Activated CD4-positive, alpha-beta T cell treated with anti-CD3 and anti-CD28 coated beads for 36 hours (primary cell): ENCODE measurements at places on chromosomes 4 and X. TPM values are rescaled to one million over a fixed set of nuclear protein-coding genes. Genes with fewer than 3 reads are reported as not detected.

POU4F2 gene
- not detected for total RNA-seq

DNA sequence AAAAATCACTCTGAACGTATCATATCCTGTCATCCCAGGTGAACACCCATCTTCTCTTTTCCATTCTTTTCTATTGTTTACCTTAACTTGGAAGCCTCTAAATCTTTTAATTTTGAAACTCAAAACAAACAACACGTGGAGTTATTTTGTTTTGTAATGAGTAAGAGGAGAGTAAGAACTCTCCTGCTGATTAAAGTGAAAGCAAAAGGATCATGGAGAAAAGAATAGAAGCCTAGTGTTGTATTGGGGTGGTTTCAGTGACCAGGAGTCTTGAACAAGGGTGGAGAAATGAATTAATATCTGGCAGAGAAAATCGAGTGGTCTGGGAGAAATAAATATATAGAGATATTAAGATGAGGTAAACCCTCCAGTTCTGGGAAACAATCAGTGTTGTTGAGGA, 237.4 kb upstream of the UGT8 start:
- H3K27me3 ChIP-seq = peaks cover 9% of the 10 kb centered on the region
- no peaks in the 10 kb centered on the region for H3K36me3 ChIP-seq
- no peak overlapping the region for H3K4me3 ChIP-seq
- no peak overlapping the region for H3K27ac ChIP-seq
- DNase-seq = no peak

PAGE4 gene
- not detected for total RNA-seq

- H3K36me3 ChIP-seq = no peaks in the 10 kb centered on the region
- H3K4me3 ChIP-seq = no peak within 1 kb of the TSS
- no peaks in the 10 kb centered on the region for H3K4me1 ChIP-seq
- no peak for DNase-seq
- H3K27ac ChIP-seq = no peak within 1 kb of the TSS
Measured at GRCh38 chr4:103719830-103720207, at the start of gene TACR3. Gene TACR3, minus strand, starts transcription at chr4:103719985. Its CDS starts 310 bp downstream, at chr4:103719675.

NDNF gene
- total RNA-seq = 0.11 TPM

GRCh38 chr4:82975792-82976191, 34.8 kb downstream of the LIN54 start:
- H3K4me3 ChIP-seq = no peak overlapping the region
- H3K4me1 ChIP-seq = no peaks in the 10 kb centered on the region
- DNase-seq = no peak
- no peak overlapping the region for H3K27ac ChIP-seq
- H3K27me3 ChIP-seq = no peaks in the 10 kb centered on the region

HSFX3 gene
- total RNA-seq = not detected

DNA sequence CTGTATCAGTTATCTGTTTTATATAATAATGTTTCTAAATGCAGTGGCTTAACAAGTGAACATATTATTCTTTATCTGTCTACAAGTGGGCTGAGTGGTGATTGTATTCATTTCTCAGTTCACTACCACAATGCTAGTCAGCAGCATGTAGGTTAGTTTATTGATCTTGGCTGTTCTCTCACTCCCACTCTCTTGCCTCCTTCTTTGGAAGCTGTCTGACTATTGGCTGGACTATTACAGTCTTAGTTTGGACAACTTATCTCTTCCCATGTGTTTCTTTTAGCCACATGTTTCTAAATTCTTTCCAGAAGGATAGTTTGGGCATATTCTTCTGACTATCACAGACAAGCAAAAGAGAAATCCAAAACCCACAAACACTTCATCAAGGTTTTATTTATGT, 459.5 kb upstream of the AGA start:
- no peak overlapping the region for H3K4me3 ChIP-seq
- H3K27ac ChIP-seq = no peak overlapping the region
- no peak for DNase-seq
- H3K4me1 ChIP-seq = no peaks in the 10 kb centered on the region

GRCh38 chr4:70996018-70996360, 2.5 kb downstream of the DCK start:
- H3K4me3 ChIP-seq = peak overlapping the region; percentile 96
- peak overlapping the region; percentile 92 for H3K27ac ChIP-seq
- H3K27me3 ChIP-seq = no peaks in the 10 kb centered on the region
- peaks cover 55% of the 10 kb centered on the region for H3K36me3 ChIP-seq

- peak overlapping the region; percentile 99 for H3K27ac ChIP-seq
- no peaks in the 10 kb centered on the region for H3K27me3 ChIP-seq
- peaks cover 60% of the 10 kb centered on the region for H3K4me1 ChIP-seq
- peak; percentile 65 for DNase-seq
- peak overlapping the region; percentile 99 for H3K4me3 ChIP-seq
- H3K36me3 ChIP-seq = peaks cover 70% of the 10 kb centered on the region
Measured at GRCh38 chrX:71107762-71108360, 1.3 kb upstream of the CXorf65 start.

PRR27 gene
- not detected for total RNA-seq

TMEM128 gene
- total RNA-seq = 25.3 TPM

- H3K36me3 ChIP-seq = peaks cover 59% of the 10 kb centered on the region
- DNase-seq = no peak
- no peak overlapping the region for H3K4me3 ChIP-seq
- peaks cover 7% of the 10 kb centered on the region for H3K4me1 ChIP-seq
- H3K27ac ChIP-seq = no peak overlapping the region
Measured at GRCh38 chr4:2501034-2501594, 32.2 kb downstream of the RNF4 start.

DNA sequence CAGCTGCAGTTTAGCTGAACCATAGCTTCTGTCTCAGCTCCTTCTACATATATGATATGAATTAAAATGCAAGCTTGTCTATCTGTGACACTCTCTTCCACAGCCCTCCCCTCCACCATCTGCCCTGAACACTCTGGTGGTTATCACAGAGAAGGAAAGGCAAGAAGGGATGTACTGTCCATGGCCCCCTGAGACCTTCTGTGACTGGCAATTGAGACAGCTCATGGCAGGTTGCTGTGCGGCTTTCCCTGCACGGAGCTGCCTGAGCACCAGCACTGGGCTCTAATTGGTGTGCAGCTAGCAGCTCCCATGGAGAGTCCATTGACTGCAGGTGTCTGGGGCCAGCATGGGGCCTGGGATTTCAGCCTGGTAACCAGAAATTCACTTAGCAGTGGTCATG, 109.8 kb upstream of the ANXA3 start:
- no peak overlapping the region for H3K27ac ChIP-seq
- DNase-seq = no peak
- no peak overlapping the region for H3K4me3 ChIP-seq

MAP7D2 gene
- 0.59 TPM for total RNA-seq

DNA sequence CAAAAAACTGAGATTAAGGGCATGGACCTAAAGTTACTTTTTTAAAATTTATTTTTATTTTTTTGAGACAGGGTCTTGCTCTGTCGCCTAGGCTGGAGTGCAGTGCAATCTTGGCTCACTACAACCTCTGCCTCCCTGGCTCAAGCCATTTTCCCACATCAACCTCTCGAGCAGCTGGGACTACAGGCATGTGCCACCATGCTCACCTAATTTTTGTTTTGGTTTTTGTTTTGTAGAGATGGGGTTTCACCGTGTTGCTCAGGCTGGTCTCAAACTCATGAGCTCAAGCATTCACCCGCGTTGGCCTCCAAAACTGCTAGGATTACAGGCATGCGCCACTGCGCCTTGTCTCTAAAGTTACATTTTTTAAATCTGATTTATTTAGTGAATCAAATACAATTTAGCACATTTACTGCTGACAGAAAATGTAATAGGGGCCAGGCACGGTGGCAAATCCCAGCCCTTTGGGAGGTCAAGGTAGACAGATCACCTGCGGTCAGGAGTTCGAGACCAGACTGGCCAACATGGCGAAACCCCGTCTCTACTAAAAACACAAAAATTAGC, 38.3 kb downstream of the GUCY1A1 start:
- no peak for DNase-seq
- no peak overlapping the region for H3K27ac ChIP-seq
- no peak overlapping the region for H3K4me3 ChIP-seq
- H3K36me3 ChIP-seq = no peaks in the 10 kb centered on the region

DNA sequence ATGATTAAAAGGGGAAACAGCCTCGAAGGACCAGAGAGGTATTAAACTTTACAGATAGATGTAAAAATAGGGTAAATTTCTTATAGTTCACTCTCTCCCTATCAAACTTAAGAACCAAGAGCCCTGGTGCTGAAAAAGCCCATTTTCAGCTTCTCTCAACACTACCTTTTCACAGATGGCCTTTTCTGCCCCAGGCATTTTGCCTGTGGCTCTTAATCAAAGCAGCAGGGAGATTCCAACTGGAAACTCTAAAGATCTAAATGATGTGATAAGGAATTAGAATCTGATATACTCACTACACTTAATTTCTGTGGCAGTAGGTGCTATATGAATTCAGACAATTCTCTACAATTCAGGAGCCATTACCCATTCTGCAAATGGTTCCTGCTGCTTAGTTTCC, 60.0 kb downstream of the AMMECR1 start:
- H3K36me3 ChIP-seq = peaks cover 2% of the 10 kb centered on the region
- H3K4me1 ChIP-seq = peaks cover 15% of the 10 kb centered on the region
- no peak overlapping the region for H3K4me3 ChIP-seq
- H3K27ac ChIP-seq = no peak overlapping the region

DNA sequence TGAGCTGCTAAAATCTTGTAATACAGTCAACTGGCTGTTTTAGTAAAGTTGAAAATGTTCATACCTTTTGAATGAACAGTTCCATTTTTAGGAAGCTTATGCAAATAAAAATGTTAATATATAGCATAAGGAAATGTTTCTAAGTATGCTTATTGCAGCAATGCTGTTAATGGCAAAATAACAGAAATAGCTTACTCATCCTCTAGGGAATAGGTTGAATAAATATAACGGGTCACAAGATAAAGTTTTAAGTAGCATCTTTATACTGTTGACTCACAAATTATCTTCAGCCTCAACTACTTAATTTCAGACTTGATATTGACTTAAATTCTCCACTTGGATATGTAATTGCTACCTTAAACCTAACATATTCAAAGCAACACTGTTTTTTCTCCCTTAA, 27.7 kb downstream of the HERC3 start:
- no peak for DNase-seq
- H3K36me3 ChIP-seq = peaks cover 28% of the 10 kb centered on the region
- H3K4me1 ChIP-seq = peaks cover 41% of the 10 kb centered on the region
- H3K27me3 ChIP-seq = no peaks in the 10 kb centered on the region
- no peak overlapping the region for H3K27ac ChIP-seq

NHS gene
- 6.7 TPM for total RNA-seq

- no peak overlapping the region for H3K27ac ChIP-seq
- no peak for DNase-seq
- no peak overlapping the region for H3K4me3 ChIP-seq
- peaks cover 30% of the 10 kb centered on the region for H3K4me1 ChIP-seq
Measured at GRCh38 chr4:147739239-147739823, 7.4 kb downstream of the ARHGAP10 start.

DNA sequence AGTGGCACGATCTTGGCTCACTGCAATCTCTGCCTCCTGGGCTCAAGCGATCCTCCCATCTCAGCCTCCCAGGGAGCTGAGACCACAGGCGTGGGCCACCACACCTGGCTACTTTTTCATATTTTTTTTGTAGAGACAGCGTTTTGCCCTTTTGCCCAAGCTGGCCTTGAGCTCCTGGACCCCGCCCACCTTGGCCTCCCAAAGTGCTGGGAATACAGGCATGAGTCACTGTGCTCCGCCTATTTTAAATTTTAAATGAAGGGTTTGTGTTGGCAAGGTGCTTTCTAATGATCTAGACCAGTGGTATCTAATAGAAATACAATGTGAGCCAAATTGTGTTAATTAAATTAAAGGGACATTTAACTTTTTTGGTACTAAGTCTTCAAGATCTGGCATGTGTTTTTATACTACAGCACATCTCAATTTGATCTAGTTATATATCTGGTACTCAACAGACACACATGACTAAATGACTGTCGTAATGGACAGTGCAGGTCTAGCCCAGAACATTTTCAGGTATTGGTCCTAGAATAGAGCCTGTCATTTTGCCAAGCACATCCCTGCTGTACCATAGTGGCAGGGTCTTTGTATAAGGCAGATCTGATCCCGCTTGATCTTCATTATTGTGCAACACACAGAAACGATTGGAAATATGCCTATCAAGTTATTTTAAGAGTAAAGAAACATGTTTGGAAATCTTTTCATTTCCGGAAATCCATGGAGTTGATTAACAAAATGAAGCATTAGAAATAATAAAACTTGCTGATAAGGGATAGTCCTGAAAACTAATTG, 7.3 kb downstream of the PGK1 start:
- H3K36me3 ChIP-seq = peaks cover 79% of the 10 kb centered on the region
- peaks cover 56% of the 10 kb centered on the region for H3K4me1 ChIP-seq
- no peak for DNase-seq
- H3K4me3 ChIP-seq = peak overlapping the region; percentile 28
- no peak overlapping the region for H3K27ac ChIP-seq
- no peaks in the 10 kb centered on the region for H3K27me3 ChIP-seq

PGAM4 gene
- 0.55 TPM for total RNA-seq

DNA sequence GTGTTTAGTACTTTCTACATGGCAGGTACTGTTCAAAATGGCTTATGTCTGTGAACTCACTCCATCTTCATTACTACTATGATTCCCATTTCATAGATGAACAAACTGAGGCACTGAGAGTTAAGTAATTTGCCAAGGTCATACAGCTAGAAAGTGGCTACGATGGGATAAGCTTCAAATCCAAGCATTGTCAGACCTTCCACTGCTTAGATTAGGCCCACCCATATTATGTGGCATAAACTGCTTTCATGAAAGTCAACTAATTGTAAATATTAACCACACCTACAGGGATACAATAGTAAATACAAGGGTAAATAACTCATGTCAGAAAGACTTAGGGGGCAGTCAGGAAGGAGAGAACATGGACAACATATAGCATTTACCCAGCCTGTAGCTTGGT, 68.8 kb downstream of the SLITRK2 start:
- no peaks in the 10 kb centered on the region for H3K4me1 ChIP-seq
- no peak overlapping the region for H3K27ac ChIP-seq
- no peak overlapping the region for H3K4me3 ChIP-seq
- no peak for DNase-seq
- no peaks in the 10 kb centered on the region for H3K36me3 ChIP-seq

GRCh38 chr4:33961761-33962160, 2282.6 kb downstream of the ARAP2 start:
- DNase-seq = no peak
- H3K4me1 ChIP-seq = no peaks in the 10 kb centered on the region
- H3K27ac ChIP-seq = no peak overlapping the region
- H3K36me3 ChIP-seq = no peaks in the 10 kb centered on the region
- H3K4me3 ChIP-seq = no peak overlapping the region
- no peaks in the 10 kb centered on the region for H3K27me3 ChIP-seq

GRCh38 chr4:88660446-88661294, 37.0 kb downstream of the NAP1L5 start:
- H3K27ac ChIP-seq = no peak overlapping the region
- peaks cover 24% of the 10 kb centered on the region for H3K36me3 ChIP-seq
- H3K27me3 ChIP-seq = no peaks in the 10 kb centered on the region
- H3K4me1 ChIP-seq = peaks cover 7% of the 10 kb centered on the region

NHSL2 gene
- total RNA-seq = 0.50 TPM

DNA sequence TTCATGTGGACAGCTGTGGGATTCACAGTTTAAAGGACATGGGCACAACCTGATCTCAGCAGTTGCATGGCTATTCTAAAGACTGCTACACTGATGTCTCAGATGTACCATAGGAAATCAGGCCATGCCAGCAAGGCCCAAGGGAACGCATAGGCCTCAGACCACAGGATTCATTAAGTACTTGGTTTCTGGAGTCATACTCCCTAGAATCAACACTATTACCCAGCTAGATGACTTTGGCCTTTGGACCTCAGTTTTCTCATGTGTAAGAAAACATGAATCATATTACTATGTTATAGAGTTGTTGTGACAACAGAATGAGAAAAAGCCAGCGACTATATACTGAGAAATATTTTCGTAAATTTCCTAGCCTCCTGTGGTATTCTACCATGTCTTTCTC, 67.9 kb downstream of the NHS start:
- H3K36me3 ChIP-seq = no peaks in the 10 kb centered on the region
- DNase-seq = no peak
- H3K4me3 ChIP-seq = no peak overlapping the region
- H3K4me1 ChIP-seq = peaks cover 4% of the 10 kb centered on the region
